Activated CD4-positive, alpha-beta T cell treated with anti-CD3 and anti-CD28 coated beads for 36 hours (primary cell): ENCODE measurements at places on chromosomes 12 and 14.

GRCh38 chr12:123388177-123388950 lies 4.4 kb downstream of the KMT5A start:
- peak; percentile 86 for DNase-seq

GRCh38 chr12:116136340-116136739 lies 141.2 kb downstream of the MED13L start:
- DNase-seq = no peak

GRCh38 chr14:100441271-100441947 lies 118.3 kb downstream of the SLC25A47 start:
- no peak for DNase-seq

GRCh38 chr12:85016413-85016812 lies 19.7 kb downstream of the TSPAN19 start:
- no peak for DNase-seq

GRCh38 chr12:107884769-107885694 lies 110.5 kb downstream of the ASCL4 start:
- DNase-seq = peak; percentile 71

GRCh38 chr12:7376196-7376595 lies 67.8 kb downstream of the CD163L1 start:
- no peak for DNase-seq

- no peak for DNase-seq
These were observed 44.6 kb upstream of the FZD10 start for GRCh38 chr12:130117701-130118100.

GRCh38 chr12:130214686-130215395 lies 52.6 kb downstream of the FZD10 start:
- DNase-seq = no peak
